Foreskin melanocyte (primary cell): ENCODE measurements at places on chromosomes 3 and 15.
A peak's percentile ranks its signal among the peaks of the same experiment; 100 is the strongest.

- no peak for DNase-seq
These were observed 37.9 kb upstream of the LRTM1 start for GRCh38 chr3:54965746-54966145.

- no peak for DNase-seq
These were observed 152.3 kb downstream of the RAB11A start for GRCh38 chr15:66021496-66022162.

GRCh38 chr15:87589134-87589533 lies 667.4 kb downstream of the NTRK3 start:
- DNase-seq, result no peak

- peak; percentile 11 for DNase-seq
These were observed 81.0 kb upstream of the BNC1 start for GRCh38 chr15:83365370-83365938.

- no peak for DNase-seq
These were observed 16.9 kb downstream of the FBLN2 start for GRCh38 chr3:13565581-13566452.

GRCh38 chr15:39400821-39401550 lies 179.9 kb upstream of the THBS1 start:
- DNase-seq, result no peak

GRCh38 chr15:38708672-38709180 lies 144.1 kb upstream of the RASGRP1 start:
- DNase-seq, result no peak

DNA sequence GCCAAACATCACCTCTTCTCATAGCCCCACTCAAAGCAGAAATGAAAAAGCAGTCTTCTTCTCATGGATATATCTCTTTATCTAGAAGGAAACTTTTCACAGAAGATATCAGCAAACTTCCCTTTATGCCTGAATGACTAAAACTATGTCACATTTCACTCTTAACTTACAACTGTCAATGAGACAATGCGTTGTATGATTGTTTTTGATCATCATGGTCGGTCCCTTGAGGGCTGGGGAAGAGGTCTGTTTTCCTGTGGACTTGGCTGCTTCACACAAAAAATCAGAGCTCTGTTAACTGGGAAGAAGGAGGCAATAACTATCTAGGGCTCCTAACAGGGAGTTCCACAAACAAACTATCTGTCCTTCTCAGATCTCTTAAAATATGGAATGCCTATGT lies 5.1 kb downstream of the NLGN1 start:
- no peak for DNase-seq

DNA sequence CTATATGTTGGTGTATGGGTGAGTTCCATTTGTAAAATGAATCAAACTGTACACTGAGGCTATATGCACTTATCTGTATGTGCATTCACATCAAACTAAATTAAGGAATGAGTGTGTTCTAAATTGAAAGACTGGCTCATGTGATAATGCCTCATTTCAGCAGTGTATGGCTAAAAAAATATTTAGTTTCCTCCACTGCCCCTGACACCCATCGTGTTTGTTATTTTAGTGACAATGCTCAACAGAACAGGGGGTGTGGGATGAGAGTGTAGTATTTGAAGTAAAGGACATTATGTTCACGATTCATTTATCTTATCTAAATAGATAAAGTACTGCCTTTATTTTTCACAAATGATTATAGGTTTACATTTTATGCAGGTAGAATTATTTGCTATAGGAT lies 301.1 kb upstream of the ARPP21 start:
- DNase-seq, result no peak

- no peak for DNase-seq
These were observed 9.8 kb upstream of the CNTN3 start for GRCh38 chr3:74624301-74624700.

GRCh38 chr15:98518823-98519561 lies 129.3 kb upstream of the IGF1R start:
- peak; percentile 54 for DNase-seq

DNA sequence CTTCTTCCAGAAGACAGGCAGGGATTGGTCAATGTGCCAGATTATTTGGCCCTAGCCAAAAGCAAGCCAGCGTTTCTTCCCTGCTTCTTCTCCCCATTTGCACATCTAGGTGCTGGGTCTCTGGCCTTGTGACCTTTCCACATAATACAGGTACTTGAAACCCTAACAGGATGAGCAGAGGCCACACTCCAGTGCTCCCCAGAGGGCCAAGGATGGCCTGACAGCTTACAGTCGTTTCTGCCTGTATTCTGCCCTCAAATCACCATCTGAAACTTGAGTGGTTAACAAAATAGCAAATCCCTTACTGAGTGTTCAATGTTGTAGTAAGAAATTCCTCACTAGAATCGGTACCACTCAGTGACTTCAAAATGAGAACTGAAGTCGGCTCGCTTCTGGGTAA lies 29.1 kb downstream of the MKRN2 start:
- DNase-seq, result no peak

DNA sequence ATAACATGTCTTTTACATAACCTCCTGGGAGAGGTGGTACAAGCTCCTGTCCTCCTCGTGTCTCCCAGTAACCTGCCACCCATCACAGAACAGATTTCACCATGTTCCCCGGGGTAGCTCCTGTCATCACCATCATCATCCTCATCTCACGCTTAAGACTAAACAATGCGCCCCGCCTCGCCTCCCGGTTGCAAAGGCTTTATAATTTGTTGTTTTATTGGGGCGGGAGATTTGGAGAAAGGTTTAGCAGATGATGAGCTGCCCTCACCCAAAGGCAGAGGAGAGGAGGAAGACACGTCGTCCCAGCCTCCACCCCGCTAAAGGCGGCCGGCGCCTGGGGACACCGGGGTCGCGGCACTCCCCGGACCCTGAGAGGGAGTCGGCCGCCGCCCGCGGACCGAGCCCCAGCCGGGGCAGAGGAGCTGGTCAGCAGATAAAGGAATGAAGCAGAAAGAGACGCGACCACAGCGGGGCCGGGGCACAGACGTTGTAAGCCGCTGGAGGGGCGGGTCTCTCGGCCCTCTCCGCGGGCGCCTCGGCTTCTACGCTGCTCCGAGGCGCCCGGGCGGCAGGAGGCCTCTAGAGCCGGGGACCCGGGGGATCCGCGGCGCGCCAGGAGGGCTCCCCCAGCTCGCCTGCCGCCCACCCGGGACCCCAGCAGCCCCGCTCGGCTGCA lies 589 bp downstream of the HERC1 start:
- DNase-seq, result no peak

DNA sequence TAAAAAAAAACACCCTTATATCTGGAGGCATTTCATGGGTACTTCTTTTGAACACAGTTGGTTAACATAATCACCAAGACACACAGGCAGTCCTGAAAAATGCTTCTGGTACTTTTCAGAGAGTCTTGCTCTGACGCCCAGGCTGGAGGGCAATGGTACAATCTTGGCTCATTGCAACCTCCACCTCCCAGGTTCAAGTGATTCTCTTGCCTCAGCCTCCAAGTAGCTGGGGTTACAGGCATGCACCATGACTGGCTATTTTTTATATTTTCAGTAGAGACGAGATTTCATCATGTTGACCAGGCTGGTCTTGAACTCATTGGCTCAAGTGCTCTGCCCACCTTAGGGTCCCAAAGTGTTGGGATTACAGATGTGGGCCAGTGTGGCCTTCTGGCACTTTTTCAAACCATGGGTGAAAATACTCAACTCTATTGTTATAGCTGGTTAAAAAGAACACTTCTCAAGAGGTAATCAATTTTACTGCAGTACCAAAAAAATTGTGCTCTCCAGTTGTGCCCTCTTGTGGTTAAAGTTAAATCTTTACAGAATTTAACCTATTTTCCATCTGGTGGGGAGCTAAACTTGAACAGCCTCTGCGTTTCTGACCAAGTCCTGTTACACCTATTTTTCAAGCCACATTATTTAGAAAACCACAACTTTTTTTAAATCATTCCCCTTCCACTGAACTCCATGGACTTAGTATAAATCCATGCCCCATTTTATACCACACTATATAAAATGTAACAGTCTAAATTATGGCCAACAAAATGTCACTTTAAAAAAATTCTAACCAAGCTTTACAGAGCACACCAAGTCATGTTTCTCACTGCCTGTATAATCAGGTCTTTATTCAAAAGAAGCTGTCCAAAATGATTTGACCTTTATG lies 1.2 kb upstream of the SNAPC5 start:
- DNase-seq, result no peak

DNA sequence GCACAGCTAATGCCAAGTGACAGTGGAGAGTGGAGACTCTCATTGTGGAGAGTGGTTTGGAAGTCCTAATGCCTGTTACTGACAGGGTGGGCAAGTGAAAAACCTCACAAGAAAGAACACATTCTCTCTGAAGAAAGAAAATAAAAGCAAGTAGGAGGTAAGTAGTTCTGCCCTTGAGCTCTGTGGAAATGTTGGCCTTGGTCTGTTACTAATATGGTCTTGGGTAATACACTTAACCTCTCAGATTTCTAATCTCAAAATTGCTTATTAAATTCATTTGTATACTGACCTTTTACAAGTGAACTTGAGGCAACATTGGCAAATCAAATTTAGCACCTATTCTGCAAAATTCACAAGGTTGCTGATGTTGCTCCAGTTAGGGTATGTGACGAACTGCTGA lies 291.6 kb upstream of the CBLB start:
- DNase-seq, result no peak
